ENCODE measurements at places on chromosomes 12 and 14. TPM values are rescaled to one million over a fixed set of nuclear protein-coding genes. Genes with fewer than 3 reads are reported as not detected.

- ATAC-seq: peak; percentile 26
Measured at GRCh38 chr12:553216-554000, 93.7 kb downstream of the B4GALNT3 start.

GRCh38 chr12:40634517-40635131 lies 57.6 kb upstream of the CNTN1 start:
- ATAC-seq: no peak

DNA sequence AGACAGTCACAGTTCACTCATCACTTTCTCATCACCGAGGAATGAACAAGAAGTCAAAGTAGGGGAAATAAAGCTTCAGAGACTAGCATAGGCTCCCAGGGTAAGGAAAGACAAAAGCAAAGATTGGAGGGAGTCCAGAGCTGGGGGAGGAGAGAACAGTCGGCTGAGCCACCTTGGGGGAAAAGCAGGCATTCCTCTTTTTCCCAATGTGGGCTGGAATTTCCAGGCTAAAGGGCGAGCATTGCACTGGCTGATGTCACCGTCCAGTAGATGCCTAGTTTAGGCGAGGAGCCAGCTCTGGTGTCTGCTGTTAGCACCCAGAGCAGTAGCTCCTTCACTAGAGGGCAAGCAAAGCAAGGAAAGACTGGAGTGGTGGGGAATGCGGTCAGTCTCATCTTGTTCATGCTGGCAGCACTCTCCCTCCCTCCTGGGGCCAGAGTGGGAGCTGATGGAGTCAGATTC lies 8.5 kb upstream of the KRT75 start:
- ATAC-seq: no peak

GRCh38 chr12:132489078-132489601 lies 811 bp upstream of the FBRSL1 start:
- ATAC-seq: peak; percentile 13

- ATAC-seq: no peak
Measured at GRCh38 chr14:98015921-98016320, 1218.7 kb downstream of the VRK1 start.

GRCh38 chr14:51939226-51939625 lies 50.1 kb upstream of the RTRAF start:
- ATAC-seq: no peak

- ATAC-seq: no peak
Measured at GRCh38 chr12:94553875-94554274, 94.2 kb upstream of the CEP83 start.

DNA sequence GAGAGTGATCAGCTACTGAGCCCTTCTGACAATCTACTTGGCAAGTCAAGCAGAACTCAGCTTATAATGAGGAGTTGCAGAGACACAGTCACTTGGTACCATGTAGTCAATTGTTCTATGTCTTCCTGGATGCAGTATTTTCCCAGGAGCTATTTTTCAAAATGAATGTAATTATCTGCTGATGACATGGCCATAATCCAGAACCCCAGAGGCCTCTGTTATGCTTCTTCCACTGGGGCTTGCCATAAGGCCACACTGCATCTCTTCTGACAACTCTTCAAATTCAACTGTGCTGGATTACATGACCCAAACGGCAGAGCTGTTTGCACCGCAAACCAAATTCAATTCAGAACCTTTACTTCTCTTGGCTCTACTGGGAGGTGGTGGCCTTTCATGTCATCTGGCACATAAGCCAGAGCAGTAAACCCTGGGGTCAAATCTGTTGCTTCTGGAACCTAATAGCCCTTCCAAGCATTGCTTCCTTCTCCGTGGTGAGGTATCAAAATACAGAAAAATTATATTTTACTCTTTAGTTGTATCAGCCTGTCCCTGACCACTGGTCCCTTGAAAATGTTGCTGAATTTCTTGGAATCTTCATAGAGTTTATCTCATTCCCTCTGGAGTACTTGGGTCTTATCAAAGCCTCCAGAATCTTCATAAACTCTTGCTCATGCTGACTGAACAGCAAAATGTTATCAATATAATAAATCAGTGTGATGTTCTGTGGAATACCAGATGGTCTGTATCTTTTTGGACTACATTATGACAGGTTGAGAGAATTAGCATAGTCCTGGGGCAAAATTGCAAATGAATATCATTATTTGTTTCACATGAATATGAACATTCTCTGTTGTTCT lies 79.4 kb upstream of the DCN start:
- ATAC-seq: no peak

DNA sequence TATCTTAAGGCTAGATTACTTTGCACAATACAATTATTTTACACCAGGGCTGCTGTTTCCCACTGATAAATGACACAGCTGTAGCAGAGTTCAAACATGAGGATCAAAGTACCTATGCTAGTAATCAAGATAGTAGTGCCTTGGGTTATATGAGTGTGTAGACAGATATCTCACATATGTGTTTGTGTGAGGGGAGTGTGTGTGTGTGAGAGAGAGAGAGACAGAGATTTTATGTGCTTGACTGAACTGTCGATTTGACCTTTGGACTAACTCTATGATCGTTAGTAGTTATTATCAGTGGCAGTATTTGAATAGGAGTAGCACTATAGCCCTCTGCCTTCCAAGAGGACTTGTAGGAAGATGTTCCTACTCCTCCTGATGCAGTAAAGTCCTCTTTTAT lies 15.5 kb downstream of the PLEKHA5 start:
- no peak for ATAC-seq

DNA sequence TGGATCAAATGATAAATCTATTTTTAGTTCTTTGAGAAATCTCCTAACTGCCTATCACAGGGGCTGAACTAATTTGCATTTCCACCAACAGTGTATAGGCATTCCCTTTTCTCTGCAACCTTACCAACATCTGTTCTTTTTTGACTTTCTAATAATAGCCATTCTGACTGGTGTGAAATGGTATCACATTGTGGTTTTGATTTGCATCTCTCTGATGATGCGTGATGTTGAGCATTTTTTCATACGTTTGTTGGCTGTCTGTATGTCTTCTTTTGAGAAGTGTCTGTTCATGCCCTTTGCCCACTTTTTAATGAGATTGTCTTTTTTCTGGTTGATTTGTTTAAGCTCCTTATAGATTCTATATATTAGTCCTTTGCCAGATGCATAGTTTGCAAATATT lies 67.1 kb downstream of the IFNG-AS1 start:
- no peak for ATAC-seq

DNA sequence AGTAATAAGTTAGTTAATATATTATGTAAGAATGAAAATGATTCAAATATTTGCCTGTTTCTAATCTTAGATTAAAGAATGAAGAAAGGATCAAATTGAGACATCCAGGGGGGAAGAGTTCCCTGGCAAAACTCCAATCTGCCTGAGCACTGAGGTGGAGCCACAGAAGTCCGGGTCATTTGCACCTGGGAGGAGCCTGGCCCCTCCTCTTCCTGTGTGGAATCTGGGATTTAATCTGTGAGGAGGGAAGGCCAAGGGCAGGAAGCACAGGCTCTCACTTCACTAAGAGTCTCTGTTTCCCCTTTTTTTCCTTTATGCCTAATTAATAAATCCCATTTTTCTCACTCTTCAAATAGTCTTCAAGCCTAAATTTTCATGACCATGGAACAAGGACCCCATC lies 599.5 kb downstream of the FLRT2 start:
- no peak for ATAC-seq

CLEC4D gene
- not detected for total RNA-seq

CCDC184 gene
- not detected for total RNA-seq

LUM gene
- total RNA-seq: 103 TPM

CLEC2D gene
- total RNA-seq: 2.6 TPM

KERA gene
- total RNA-seq: not detected

PRPH gene
- 16.2 TPM for total RNA-seq

RBP5 gene
- not detected for total RNA-seq

CCDC60 gene
- not detected for total RNA-seq

KRT71 gene
- total RNA-seq: not detected

KRT77 gene
- not detected for total RNA-seq

KRT75 gene
- total RNA-seq: not detected

SMARCD1 gene
- 51.6 TPM for total RNA-seq

Data from gastroesophageal sphincter (tissue), 4 donors.